Fibroblast of skin of scalp (primary cell): ENCODE measurements at places on chromosomes 5 and 9.

- no peak for DNase-seq
Measured at GRCh38 chr5:158265931-158266700, 407.2 kb upstream of the CLINT1 start.

DNA sequence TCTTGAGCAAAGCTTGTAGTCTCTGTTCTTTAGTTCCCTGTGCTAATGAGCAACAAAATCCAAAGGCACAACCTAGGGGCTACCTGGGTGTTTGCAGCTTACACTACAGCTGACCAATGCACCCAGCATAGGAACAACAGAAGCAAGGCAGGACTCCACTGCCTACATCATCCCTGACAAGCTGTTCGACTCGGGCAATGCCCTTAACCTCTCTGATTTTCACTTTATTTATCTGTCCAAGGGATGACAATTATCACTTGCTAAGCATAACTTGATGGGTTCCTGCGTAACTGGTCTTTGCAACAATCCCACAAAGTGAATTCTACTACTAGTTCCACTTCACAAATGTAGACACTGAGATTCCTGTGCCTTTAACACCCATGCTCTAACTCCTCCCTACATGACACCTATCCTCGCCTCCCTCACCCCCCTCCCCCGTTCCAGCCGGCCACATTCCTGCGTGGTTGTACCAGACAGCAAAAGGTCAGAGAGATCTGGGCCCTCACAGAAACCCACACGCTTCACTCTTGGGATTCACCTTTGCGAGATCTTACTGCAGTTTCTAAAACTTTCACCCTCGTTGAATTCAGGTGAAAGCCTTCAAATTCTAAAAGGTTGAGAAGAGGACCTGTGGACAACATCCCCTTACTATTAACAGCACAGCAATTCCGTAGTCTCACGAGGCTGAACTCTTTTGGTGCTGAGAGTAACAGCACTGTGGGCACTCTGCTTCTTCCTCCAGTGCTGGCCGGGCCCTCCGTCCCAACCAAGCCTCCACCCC is 995 bp downstream of the IPPK start:
- DNase-seq = peak; percentile 46

DNA sequence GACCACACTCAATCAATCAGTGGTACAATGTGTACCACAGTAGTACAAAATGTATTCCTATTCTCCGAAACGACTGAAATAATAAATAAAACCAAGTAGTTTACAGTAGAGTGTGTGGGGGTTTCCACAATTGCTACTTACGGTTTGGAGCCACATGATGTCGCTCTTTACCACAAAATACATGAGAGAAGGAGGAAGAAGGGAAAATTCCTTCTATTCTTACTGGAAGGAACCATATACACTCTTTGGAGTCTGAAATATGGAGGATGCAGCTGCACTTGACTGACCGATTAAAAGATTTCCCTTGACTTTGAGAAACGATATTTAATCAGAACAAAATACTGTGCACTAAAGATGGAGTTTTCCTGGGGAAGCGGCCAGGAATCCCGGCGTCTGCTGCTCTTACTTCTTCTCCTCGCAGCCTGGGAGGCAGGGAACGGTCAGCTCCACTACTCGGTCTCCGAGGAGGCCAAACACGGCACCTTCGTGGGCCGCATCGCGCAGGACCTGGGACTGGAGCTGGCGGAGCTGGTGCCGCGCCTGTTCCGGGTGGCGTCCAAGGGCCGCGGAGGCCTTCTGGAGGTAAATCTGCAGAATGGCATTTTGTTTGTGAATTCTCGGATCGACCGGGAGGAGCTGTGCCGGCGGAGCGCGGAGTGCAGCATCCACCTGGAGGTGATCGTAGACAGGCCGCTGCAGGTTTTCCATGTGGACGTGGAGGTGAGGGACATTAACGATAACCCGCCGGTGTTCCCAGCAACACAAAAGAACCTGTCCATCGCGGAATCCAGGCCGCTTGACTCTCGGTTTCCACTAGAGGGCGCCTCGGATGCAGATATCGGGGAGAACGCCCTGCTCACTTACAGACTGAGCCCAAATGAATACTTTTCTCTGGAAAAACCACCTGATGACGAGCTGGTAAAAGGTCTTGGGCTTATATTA is at the start of gene PCDHA4:
Gene PCDHA4, plus strand, starts transcription at position 235 of the 942 bp plus-strand sequence.
- DNase-seq = peak; percentile 1

DNA sequence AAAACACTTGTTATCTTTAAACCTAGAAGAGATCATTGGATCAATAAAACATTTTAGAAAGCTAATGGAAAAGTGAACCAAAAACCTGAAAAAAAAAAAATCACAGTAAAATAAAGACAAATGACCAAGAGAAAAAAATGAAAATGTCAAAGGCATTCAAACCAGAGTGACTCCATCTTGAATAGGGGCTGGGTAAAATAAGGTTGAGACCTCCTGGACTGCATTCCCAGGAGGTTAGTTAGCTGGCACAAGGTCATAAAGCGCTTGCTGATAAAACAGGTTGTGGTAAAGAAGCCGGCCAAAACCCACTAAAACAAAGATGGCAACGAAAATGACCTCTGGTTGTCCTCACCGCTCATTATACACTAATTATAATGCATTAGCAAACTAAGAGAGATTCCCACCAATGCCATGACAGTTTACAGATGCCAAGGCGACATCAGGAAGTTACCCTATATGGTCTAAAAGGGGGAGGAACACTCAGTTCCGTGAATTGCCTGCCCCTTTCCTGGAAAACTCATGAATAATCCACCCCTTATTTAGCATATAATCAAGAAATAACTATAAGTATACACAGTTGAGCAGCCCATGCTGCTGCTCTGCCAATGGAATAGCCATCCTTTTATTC is 116.7 kb upstream of the NEK6 start:
- no peak for DNase-seq

GRCh38 chr5:79295029-79295428 is 59.1 kb downstream of the JMY start:
- DNase-seq = no peak

DNA sequence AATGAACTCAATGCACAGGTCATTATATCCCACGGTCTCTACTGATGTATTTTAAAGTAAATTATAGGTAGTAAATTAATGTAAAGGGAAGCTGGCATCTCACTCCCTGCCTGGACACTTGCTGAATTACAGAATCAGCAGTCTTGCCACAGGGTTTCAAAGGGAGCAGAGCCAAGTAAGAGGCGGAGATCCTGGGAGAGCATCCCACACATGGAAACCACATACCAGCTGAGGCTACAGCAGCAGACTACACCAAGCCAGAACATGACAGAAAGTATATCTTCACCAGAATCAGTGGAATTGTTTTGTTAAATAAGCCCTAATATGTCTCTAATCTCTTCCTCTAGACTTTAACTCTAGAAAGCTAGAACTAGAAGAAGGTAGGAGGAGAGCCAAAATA is 1689.2 kb upstream of the WWC1 start:
- DNase-seq = no peak

- DNase-seq = no peak
Measured at GRCh38 chr5:159456261-159456660, 126.0 kb upstream of the IL12B start.

DNA sequence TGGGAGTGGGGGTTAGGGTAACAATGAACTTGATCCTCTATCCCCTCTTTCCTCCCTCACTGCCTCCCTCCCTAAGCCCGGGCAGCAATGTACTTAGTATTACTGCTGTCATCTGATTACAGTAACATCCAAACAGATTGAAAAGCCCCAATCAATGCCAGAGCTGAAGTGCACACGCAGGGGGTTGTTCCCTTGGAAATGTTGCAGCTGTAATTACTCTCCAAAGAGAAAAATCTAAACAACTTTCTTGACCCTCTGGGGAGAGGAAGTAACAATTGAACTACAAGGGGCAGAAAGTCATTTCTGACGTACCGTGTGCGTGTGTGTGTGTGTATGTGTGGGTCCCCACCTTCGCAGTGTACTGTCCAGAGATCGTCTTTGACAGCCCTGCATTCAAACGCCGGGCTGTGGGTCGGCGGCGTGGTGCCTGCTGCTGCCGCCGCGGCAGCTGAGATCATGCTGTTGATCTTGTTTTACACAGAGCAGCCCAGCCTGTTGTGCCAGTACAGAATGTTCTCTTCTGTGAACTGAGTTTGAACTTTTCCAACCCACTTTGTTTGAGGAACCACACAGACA is 66.0 kb upstream of the KLF9 start:
- peak; percentile 13 for DNase-seq

DNA sequence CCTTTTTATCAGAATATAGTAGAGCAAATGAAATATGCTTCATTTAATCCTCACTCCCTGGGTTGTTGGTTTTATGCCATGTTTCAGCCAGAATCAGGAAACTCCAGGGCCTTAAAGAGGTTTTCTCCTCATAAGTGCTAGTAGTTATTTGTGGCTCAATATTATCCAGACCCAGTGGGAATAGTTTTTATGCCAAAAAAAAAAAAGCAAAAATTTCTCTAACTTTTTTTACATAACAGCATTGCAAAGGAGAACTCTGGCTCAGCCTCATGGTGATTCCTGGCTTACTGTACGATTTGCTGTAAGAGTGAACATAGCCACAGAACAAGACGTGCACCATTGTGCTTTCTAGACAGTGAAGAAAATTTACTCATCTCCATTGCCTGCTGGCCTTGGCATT is 232.5 kb downstream of the PJA2 start:
- no peak for DNase-seq

DNA sequence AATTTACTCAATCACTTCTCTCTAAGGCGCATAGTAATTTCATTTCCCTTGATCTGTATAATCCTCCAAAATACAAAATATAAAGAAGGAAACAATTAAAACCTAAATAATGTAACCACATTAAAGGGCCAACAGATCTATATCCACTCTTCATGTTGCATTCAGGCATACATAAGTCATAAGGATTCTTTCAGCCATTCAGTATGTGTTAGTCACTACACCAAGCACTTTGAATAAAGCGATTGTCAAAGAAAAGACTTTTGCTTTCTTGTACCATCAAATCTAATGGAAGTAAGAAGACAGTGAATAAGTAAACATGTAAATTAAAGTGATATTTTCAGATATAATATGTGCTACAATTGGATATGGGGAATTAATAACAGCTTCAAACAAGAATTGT is 569.2 kb upstream of the PTPRD start:
- DNase-seq = peak; percentile 16

- no peak for DNase-seq
Measured at GRCh38 chr9:81058782-81059181, 630.6 kb downstream of the TLE1 start.

DNA sequence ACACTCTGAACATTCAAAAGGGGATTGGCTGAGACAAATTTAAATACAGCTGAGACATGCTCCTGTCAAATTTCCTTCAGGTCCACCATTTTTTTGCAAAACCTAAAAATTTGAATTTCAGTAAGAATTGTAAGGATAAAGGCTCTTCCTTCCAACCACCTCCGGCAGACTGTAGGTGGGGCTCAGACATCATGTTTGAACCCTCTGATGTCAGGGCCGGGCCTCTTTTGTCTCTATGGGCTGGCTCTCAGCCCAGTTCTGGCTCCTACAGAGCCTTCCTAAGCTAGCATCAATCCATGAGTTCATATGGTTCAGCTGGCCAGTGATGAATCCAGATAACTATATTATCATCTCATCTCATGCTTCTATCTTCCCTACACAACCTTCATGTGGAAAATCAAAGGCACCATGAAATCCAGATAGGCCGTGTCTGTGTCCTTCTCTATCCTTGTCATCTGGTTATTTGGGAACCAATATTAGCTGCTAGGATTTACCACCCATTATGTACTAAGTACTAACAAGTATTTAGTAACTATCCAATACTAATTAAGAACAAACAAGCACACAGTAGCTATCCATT is 44.2 kb downstream of the NIPSNAP3B start:
- DNase-seq = peak; percentile 65

DNA sequence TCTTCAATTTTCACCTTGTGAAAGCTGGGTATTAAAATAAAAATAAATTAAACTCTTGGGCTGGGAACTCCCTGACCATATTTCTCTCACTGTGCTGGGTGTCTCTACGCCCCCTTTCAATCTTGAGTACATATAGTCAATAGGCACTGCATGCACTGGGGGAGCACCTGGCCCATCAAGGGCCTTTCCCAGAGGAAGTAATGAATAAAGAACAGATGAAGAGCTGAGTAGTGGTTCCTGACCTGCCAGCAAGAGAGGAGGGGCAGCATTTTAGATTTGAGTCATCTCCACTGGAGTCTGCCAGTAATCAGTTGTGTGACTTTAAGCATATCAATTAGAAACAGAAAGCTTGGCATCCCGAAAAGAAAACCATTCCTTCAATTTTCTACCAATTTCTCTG is 6.2 kb downstream of the MAPKAP1 start:
- DNase-seq = peak; percentile 4

GRCh38 chr9:109889456-109889855 is 109.5 kb downstream of the PALM2AKAP2 start:
- no peak for DNase-seq

GRCh38 chr9:93189369-93190132 is 5.6 kb downstream of the WNK2 start:
- DNase-seq = no peak
